ENCODE measurements at places on chromosomes 12 and 14. TPM values are rescaled to one million over a fixed set of nuclear protein-coding genes. Genes with fewer than 3 reads are reported as not detected.

- DNase-seq: no peak
Observed at GRCh38 chr14:64082837-64083236, 211.3 kb downstream of the ESR2 start.

DNA sequence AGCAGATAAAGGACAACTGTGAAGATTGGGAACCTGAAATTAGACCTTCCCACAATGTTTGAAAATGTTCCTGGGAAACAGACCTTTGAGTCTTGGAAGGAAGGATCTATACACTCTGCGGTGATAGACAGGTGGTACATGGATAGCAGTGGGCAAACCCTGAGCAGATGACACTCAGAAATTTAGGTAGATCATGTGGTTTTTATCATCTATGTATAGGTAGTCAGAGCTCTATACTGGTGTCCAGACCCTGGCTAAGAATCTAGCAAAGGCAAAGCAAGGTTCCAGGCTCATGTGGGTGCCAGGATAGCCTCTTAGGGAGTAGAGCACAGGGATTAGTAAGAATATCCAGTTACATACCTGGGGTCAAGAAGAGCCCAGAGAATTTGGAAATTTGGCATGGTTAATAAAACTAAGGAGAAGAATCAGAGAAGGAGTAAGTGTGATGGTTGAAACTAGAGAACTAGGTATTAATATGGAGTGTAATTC, 331.2 kb upstream of the FBXO33 start:
- no peak for DNase-seq

GRCh38 chr14:89325959-89326358, 91.1 kb downstream of the FOXN3 start:
- DNase-seq: no peak

DNA sequence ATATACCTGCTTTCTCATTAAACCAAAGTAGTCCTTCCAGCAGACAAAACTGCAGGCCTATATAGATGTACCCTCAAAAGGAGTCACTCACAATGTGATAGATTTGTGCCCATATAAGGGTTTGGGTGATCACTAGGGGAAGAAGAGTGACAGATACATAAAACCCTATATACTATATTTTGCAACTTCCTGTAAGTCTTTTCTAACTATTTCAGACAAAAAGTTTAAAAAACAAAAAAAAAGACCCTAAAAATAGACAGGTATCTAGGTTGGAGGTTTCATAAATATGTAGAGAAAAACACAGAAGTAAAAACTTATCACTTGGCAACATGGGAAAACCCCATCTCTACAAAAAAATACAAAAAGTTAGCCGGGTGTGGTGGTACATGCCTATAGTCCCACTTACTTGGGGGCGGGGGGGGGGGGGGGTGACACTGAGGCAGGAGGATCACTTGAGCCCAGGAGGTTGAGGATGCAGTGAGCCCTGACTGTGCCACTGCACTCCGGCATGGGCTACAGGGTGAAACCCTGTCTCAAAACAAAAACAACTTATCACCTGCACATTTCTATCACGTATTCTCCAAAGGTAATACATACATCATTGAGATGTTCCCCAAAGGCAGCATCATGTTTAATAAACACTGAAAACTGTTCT, 2.9 kb downstream of the VCPKMT start:
- DNase-seq: no peak

GRCh38 chr12:87369161-87369560, 660.0 kb downstream of the C12orf50 start:
- no peak for DNase-seq

GRIN2B gene
- 1.4 TPM for total RNA-seq

GRCh38 chr14:43116341-43116740, 1390.7 kb downstream of the FSCB start:
- DNase-seq: no peak

BRF1 gene
- 35.1 TPM for total RNA-seq

- DNase-seq: peak; percentile 71
Observed at GRCh38 chr14:64698903-64699302, 5.3 kb upstream of the PLEKHG3 start.
